Renal cortical epithelial cell (primary cell): ENCODE measurements at places on chromosomes 3 and 15. TPM values are rescaled to one million over a fixed set of nuclear protein-coding genes. Genes with fewer than 3 reads are reported as not detected.

- no peak for DNase-seq
Measured at GRCh38 chr3:11423868-11424267, 151.7 kb downstream of the ATG7 start.

DNA sequence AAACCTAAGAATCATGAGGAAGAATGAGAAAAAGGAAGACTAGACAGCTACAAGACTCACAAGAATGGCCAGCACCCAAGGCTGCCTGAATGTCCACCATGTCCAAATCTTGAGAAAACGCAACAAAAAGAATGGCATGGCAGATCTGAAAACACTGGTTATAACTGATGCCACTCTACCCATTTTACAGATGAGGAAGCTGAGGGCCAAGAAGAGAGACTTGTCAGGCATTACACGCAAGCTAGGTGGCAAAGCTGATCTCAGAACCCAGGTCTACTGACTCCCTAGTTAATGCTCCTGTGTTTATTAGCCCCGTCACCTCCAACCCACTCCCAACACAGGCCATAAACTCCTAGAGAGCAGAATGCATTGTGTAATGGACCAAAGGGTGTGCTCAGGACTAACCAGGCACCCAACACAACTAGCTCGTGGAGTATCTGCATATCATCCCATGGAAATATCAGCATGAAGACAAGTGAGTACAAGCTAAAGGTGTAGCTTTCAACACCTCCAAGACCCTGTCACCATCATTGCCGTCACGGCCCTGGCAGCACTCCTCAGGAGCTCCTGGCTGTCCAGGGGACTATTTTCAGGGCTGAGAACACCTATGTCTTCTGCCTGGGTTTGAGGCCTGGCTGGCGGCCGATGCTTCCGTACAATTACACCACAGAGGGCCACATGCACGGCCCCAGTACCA lies 111.7 kb downstream of the XXYLT1 start:
- no peak for DNase-seq

GRCh38 chr3:138404121-138404520 lies 30.3 kb upstream of the ESYT3 start:
- DNase-seq, result no peak

- peak; percentile 25 for DNase-seq
Measured at GRCh38 chr3:130699765-130700164, 46.9 kb downstream of the PIK3R4 start.

DNA sequence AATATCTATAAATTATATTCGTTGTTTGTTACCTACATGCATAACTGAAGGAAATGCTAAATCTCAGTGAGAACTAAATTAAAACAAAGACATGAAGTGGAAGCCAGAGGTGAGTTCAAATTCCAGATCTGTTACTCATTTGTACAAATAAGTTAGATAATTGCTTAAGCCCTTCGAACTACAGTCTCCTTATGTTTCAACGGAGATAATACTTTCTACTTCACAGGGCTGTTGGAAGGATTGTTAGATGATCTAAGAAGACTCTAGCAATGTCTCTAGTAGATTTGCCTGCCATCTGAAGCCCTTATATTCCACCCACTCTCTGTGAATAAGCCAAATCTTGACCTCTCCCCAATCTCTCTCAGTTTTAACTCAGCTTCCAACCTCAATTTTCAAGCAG lies 125.8 kb downstream of the P2RY1 start:
- DNase-seq, result peak; percentile 50

RTP3 gene
- not detected in 2 replicates for total RNA-seq

DNA sequence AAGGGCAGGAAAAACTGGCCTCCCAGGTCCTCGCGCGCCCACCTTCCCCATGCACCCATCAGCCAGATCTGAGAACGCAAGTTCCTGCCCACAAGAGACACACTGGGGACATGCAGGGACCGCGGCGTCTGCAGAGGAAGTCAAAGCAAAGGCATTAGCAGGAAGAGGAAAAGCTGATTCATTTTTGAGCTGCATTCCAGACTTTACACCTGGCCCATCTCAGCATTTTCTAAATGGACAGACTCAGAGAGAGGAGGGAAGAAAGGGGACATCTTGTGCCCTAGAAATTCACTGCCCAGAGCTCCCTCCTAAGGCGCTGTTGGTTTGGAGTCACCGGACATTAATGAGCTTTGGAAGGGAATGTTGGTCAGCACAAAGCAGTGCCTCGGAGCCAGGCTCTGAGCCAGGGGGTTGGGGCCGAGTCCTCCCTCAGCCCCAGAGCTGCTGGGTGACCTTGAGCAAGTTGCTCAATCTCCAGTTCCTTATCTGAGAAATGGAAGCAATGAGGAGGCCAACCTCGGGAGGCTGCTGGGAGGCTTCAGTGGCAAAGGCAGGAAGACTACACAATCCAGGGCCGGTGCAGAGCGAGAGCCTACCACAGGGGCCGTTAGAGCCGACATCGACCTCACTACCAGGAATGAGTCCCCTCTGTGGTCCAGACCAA lies 150.5 kb upstream of the IQSEC1 start:
- no peak for DNase-seq

DNA sequence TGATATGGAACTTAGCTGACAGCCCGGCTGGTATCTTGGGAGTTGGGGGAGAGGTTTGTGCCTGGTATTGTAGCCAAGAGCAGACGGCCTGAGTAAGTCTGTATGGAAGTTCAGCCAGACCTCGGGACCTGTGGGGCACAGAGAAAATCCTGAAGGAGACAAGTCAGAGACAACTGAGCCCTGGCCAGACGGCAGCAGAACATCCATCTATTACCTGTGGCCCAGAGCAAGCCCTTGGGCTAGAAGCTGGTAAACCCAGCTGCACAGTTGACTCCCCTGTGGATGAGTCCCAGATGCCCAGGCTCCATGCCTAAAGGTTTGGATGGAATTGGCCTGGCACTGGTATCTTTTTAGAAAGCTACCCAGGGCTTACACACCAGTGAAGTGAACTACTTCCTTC lies 70.4 kb upstream of the DLG1 start:
- no peak for DNase-seq

DNA sequence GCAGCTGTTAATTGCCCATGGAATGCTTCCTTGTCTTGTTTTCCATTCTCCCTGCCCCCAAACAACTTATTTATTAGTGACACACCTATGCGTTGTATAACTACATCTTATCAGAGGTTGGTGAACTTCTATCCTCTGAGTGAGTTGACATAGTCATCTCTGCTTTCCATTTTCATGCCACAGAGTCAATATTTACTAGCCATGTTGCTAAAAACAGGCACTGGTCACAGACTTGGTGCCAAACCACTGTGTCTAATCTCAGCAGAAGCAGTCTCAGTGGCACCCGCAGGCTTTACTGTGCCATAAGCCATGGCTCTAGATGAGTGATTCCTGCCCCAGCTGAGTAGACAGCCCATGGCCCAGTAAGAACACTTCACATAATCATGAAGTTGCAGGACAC lies 26.5 kb downstream of the DAPK2 start:
- DNase-seq, result peak; percentile 81

CHRNA5 gene
- total RNA-seq, result 4.1 and 6.6 TPM in 2 replicates

- no peak for DNase-seq
Measured at GRCh38 chr3:62723166-62723913, 151.9 kb downstream of the CADPS start.

DNA sequence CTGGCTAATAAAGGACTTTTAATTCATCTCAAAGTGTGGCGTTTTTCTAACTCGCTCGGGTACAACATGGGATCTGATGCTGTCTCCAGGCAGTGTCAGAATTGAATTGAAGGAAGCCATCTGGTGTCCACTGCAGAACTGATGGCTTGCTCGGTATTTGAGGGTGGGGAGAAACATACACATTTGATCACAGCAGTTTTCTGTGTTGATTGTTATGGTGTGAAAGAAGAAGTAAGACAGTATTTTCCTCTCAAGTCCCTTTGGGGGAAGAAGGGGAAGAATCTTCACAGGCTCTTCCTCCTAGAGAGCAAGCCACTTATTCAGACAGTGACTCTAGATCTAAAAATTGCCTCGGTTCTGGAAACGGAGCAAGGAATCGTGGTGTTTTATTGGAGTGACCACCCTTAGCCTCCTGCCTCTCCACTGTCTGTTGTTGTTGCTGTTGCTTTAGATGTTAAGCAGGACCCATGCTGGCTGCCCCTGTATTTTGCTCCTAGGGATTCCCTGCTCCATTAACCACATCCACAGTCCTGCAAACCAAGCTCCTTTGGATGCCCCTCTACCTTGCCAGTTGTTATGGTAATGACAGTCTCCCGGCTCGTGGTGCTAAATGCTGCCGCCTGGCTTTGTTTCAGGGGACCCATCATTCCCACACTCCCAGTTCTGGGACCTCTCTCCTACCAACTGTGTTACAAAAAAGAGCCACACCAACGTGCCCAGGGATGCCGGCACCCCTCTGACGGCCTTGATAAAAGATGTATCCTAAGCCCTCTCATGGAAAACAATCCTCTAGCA lies 15.3 kb upstream of the MCCC1 start:
- DNase-seq, result no peak

DNA sequence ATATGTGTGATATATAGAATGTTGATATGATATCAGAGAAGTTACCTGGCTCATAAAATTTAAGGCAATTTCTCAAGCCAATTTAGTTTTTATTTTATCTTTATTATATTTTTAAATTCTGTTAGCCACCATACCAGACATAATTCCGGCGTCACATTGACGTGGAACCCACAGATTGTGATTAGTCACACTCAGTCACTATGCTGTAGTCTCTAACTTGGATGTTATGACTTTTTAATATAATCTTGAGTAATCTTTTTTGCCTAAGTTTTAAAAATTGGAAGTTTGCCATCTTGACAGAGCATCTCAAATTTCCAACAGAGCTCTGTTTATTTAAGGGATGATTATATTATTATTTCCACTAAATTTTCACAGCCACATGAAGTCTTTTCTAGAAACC lies 9.7 kb upstream of the DCLK3 start:
- DNase-seq, result no peak
